ENCODE measurements at places on chromosomes 7 and 10. TPM values are rescaled to one million over a fixed set of nuclear protein-coding genes. Genes with fewer than 3 reads are reported as not detected.
A peak's percentile ranks its signal among the peaks of the same experiment; 100 is the strongest.

GRCh38 chr10:82551506-82551905 lies 676.5 kb downstream of the NRG3 start:
- DNase-seq: no peak

DNA sequence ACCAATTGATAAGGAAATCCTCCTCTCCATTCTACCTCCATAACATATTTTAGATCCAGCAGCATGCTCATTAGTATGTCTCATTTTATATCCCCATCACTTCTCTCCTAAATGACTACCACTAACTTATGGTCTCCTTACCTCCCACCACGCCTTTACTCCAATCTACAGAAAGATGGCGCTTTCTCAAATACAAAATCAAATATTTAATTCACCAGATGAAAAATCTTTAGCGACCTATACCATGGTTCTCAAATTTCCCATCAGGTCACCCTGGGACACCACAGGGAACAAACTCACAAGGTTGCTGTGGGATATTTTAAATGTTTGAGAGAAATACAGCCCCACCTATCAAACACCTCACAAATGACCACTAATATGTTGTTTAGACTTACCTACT lies 27.0 kb upstream of the EBLN1 start:
- DNase-seq: no peak

GRCh38 chr10:84634636-84635035 lies 306.2 kb downstream of the CCSER2 start:
- no peak for DNase-seq

GRCh38 chr7:112272921-112273561 lies 66.5 kb downstream of the ZNF277 start:
- peak; percentile 42 for DNase-seq

DNA sequence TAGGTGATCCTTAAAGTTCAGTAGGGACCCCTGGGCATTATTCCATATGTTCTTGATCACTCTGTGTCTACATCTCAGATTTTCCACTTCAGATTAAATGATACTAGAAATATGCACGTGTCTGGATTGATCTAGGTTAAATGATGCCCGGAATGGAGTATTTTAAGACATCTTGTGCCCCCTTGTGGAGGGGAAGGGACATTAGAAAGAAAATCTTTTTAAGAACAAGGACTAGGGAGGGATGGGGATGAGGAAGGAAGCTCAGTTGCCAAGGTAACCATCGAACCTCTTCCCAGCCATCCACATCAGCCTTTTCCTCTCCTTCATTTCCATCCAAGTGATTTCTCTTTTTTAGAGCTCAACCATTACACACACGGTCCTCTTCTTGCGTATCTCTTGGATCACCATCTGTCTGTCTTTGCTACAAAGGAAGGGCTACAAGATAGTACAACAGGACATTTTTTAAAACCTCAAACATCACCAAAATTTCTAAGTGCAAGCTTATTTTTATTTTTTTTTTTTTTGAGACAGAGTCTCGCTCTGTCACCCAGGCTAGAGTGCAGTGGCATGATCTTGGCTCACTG lies 40.5 kb downstream of the PRSS2 start:
- no peak for DNase-seq

DNA sequence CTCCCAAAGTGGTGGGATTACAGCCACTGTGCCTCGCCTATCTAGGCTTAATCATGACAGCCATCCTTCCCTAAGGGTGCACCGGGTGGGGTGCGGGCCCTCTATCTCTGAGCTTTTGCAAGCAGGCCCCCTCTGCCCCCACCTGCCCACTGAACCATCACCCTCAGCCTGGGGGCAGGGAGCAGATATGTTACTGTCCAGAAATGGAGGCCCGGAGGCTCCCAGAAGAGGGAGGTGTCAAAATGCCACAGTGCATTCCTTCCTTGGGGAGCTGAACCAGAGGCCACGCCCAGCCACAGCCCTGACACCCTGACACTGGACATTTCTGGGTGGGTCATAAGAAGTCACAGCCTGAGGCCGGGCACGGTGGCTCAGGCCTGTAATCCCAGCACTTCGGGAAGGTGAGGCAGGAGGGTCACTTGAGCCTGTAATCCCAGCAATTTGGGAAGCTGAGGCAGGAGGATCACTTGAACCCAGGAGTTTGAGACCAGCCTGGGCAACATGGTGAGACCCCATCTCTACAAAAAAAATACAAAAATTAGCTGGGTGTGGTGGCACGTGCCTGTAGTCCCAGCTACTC lies 129.8 kb upstream of the TNRC18 start:
- DNase-seq: no peak

The CUBN gene
- total RNA-seq: 0.91 TPM

The GIMAP1 gene
- 6.7 TPM for total RNA-seq

The SFTPA1 gene
- 3.7 TPM for total RNA-seq

Data from right cardiac atrium (tissue), 5 donors.